ENCODE measurements at places on chromosomes 7 and 10. TPM values are rescaled to one million over a fixed set of nuclear protein-coding genes. Genes with fewer than 3 reads are reported as not detected.
A peak's percentile ranks its signal among the peaks of the same experiment; 100 is the strongest.

ZNF25 gene
- 19.4 TPM for total RNA-seq

DNA sequence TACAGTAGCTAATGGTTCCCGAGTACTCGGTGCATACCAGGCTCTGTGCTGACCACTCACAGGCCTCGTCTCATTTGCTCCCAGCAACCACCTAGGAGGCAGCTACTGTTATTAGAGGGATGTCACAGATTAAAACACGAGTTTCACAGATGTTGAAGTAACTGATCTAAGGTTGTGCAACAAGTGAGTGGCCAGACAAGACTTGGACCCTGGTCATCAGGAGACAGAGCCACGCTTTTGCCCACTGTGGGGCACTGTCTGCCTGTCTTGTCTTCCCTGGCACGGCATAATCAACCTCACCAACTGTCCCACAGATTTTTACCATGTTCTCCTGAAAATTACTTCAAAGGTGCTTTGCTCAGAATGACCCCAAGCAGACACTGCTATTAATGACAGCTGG, 111.6 kb upstream of the HABP2 start:
- peak; percentile 31 for DNase-seq

- DNase-seq: no peak
Observed at GRCh38 chr7:43491123-43491522, 91.8 kb upstream of the STK17A start.

DNA sequence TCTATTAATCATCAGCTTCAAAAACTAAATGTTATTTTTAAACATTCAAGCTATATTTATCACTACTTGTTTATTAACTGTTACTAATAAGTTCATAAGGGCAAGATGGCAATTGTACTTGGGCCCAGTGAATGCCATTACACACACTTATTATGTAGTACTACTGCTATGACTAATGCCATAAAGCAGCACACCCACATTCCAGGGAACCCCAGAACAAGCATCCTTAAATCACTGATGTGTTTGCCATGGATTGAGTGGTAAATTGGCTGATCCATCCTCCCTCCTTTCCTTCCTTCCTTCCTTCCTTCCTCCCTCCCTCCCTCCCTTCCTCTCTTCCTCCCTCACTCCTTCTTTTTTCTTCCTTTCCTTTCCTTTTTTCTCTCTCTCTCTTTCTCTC, 37.4 kb upstream of the RSU1 start:
- DNase-seq: no peak

DNA sequence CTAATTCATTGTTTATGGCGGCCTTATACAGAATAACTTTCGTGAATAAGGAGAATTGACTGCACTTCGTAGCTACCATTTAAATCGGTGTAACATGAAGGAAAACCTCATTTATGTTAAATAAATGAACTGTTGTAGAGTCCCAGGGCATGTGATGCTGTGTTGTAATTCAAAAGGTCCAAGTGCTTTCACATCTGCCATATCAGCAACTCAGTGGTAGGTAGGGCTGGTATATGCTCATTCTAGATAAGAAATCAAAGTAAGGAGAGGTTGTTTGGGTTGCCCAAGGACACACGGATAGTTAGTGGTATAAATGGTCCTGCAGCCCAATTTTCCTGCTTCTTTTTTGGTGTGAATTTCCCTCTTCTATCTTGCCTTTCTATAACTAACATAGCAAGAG, 15.8 kb downstream of the BBS9 start:
- no peak for DNase-seq

GRCh38 chr10:72637398-72637857, 11.5 kb upstream of the MICU1 start:
- no peak for DNase-seq

DNA sequence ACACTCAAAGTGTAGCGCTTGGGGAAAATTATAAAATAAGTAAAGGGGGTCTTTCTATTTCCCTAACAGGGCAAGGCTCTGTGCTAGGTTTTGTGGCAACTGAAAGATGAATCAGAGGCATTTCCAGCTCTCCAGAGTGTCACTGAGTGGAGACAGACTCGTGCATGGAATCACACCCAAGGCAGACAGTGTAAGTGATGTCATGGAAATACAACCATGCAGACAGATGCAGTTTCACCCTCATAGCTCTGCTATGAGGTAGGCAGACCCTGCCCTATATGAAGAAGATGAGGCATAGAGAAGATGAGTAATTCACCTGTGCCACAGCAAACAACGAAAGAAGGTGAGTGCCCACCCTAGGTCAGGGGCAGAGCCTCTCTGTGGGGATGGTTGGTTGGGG, 57.2 kb upstream of the PITRM1 start:
- DNase-seq: no peak

DNA sequence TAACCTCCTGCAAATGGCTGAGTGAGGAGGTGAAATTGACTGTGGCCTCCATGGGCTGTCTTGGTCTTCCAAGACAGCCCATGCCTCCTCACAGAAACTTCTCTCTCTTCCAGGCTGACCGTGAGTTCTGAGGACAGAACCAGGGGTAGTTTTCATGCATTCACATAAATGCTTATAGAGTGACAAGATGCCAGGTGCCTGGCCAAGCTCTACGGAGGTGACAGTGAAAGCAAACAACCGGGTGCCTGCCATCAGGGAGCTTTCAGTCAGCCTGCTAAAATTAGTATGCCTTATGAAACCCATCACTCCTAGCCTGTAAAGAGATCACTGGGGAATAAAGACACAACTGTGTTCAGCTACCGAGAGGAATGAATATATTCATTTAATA, 919 bp upstream of the RHOBTB1 start:
- no peak for DNase-seq

ANKRD61 gene
- total RNA-seq: not detected

INTS1 gene
- 73.2 TPM for total RNA-seq

FAM13C gene
- 11.9 TPM for total RNA-seq
